ENCODE measurements at places on chromosomes 5 and 9.

DNA sequence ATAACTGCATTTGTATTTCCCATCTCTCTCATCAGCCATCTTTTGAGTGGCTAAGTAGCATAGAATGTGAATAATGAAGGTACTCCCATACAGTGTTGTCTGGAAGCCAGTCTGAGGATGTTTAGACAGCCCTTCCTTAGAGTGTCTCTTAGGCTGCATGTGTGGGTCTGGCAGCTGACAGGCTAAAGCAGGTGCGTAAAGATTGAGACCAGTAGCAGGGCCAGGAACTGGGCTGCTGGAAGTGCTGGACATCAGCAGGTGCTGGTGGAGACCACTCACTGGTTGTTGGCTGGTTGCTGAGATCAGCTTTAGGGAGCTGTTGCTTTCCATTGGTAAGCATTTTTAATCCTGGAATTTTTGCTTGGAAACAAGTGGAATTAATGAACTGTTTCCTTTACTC, 197.5 kb downstream of the PCSK5 start:
- DNase-seq, result no peak

DNA sequence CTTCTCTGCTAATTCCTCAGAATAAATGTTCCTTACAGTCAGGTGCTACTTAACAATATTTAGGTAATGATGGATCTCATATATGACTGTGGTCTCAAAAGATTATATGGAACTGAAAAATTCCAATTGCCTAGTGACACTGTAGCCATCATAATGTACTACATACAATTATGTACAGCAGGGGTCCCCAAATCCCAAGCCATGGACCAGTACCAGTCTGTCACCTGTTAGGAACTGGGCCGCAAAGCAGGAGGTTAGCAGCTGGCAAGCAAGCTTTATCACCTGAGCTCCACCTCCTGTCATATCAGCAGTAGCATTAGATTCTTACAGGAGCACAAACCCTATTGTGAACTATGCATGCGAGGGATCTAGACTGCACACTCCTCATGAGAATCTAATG, 69.6 kb downstream of the NR2F1-AS1 start:
- no peak for DNase-seq

DNA sequence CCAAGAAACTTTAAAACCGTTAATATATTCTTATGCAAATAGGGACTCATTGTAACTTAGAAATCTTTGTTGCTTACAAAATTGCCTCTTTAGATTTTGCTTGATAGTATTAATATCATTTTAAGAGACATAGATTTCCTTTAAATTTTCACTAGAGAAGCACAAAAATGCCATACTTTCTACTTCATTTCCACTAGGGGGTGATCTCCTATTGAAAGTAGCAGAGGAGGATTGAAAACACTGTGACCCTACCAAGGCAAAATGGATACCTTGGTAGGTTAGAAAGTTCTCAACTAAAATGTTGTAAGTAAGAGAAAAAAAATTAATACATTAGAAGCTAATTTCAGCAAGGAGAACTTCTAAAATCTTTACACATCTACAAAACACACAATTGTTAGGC, 204.9 kb downstream of the CHSY3 start:
- DNase-seq, result peak; percentile 2

GRCh38 chr5:176661676-176662075, 14.4 kb downstream of the TSPAN17 start:
- DNase-seq, result no peak

GRCh38 chr5:180034564-180034963, 37.0 kb downstream of the RNF130 start:
- DNase-seq, result peak; percentile 16

DNA sequence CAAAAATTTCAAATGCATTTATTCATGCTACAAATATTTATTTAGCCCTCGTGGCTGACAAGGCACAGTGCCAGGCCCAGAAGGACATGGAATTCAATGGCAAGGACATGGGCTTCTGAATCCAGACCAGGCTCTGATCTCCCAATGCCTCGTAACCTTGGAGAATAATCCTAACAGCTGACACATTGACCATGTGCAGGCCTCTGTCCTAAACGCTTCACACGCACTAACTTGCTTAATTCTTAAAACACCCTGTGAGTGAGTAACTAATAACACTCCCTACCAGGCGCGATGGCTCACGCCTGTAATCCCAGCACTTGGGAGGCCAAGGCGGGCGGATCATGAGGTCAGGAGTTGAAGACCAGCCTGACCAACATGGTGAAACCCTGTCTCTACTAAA, 33.2 kb downstream of the MYO10 start:
- no peak for DNase-seq

- no peak for DNase-seq
Observed at GRCh38 chr5:97751540-97751939, 568.5 kb upstream of the RIOK2 start.

- DNase-seq, result peak; percentile 34
Observed at GRCh38 chr5:126015235-126016181, 407.7 kb upstream of the GRAMD2B start.

DNA sequence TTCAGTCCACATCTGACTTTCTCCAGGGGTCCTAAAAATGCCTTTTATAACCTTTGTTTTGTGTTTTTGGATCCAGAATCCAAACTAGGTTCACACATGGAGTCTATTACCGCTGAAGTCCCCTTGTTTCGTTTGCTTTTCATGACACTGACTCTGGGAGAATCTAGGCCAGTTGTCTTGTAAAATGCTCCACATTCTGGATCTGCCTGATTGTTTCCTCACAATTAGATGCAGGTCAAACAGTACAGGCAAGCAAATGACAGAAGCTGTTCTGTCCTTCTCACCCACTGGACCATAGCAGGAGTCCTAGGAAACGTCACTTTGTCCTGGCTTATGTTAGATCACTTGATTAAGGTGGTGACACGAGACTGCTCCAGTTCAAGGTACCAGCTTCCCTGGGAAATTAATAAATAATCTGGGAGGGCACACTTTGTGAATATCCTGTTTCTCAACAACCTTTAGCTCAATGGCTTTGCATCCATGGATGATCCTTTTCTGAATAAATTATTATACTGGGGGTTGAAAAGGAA, 34.1 kb downstream of the FABP6 start:
- no peak for DNase-seq

DNA sequence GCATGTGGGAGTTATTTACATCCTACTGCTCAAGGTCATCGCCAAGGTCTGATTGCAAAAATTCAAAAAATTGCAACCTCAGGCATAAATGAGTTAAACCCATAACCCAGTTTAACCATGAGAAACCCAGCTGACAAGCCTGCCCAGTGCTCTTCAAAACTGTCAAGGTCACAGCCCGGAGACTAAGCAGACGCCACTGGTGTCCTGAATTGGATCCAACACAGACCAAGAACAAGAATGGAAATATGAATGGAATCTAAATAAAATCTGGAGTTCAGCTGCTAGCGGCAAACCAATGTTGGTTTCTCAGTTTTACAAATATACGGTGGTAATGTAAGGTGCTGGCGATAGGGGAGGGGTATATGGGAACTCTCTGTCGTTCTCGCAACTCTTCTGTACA, 201.5 kb upstream of the MVB12B start:
- DNase-seq, result no peak

- DNase-seq, result no peak
Observed at GRCh38 chr5:976849-977751, 31.5 kb upstream of the NKD2 start.

DNA sequence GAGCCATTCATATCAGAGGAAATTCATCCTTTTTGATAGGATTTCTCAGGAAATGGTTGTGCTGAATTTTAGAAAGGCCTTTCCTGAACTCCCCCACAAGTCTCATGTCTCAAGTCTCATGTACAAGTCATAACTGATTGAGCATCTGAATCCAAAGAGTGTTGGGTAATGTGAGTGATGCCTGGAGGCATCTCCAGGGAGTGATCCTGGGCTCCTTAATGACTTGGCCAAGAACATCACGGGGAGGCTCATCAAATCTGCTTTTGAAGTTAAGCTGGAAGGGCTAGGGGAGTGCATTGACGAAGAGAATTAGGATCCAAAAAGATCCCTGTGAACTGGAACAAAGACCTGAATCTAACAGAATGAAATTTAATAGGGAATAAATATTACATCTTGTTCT, 79.2 kb downstream of the MAST4 start:
- no peak for DNase-seq

DNA sequence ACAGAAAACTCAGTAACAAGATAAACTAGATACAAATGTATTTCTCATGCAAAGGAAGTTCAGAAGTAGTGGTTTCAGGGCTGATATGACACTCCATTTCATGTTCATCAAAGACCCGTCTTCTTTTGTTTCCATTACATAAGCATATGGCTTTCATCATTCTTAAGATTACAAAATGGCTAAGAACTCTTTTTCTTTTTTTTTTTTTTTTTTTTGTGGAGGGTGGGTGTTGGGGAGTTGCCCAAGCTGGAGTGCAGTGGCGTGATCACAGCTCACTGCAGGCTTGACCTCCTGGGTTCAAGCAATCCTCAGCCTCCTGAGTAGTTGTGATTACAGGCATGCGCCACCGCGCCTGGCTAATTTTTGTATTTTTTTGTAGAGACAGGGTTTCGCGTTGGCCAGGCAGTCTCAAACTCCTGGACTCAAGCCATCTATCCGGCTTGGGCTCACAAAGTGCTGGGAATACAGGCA, 22.0 kb upstream of the PTBP3 start:
- DNase-seq, result no peak

DNA sequence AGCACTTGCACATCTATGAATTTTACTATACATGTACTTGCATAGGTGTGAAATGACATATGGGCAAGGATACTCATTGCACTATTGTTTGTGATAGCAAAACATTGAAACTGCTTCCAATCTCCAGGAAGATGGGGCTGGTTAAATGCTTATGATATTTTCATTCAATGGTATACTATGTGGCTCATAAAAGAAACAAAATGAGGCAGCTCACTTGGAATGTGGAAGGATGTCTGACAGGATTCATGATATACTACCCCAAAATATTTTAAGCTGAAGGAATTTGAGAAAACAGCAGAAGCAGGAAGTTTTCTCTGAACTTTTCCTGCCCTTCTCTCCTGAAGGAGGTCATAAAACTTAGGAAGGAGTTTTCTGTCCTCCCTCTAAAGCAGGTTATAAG, 99.6 kb upstream of the CAST start:
- DNase-seq, result no peak

DNA sequence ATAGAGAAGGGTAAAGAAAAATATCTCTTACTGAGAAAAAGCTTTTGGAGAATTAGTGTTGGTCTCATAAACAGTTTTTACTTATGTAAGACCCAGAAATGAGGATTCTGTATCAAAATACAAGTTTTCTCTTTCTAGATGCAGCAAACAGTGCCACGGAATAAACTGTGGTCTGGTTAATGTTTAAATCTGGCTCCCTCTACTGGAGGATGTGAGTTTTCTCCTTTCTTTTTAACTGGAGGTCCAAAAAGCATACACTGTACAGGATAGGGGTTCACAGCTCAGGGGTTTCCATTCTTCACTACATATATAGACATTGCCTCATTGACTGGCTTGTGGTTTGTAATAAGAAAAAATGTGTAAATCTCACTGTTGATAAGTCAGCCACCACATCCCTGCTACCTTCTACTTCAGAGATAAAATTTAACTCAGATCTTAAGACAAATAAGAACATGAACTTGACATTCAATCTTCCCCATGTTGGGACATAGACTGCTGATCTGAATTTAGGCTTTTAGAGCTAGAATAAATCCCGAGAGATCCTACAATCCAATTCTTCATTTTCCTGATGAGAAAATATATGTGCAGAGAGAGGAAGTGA, 98.9 kb downstream of the CFAP95 start:
- DNase-seq, result no peak

DNA sequence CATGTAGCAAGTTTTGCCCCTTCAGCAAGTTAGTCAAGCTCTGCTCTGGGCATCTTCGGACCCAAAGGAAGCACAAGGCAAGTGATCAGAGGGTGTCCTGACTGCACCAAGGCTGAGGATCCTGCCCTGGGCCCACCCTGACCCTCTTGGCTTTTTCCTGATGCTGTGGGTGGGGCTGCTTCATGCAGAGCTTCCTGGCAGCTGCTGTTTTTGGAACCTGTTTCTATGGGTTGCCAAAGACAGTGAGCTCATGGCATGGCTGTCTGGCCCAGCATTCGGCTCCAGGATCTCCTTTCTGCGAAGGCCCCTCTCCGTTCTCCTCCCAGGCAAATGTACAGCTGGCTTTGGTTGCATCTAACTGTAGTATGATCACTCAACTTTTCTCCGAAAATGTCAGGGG, 497.9 kb downstream of the ARHGEF28 start:
- DNase-seq, result no peak

DNA sequence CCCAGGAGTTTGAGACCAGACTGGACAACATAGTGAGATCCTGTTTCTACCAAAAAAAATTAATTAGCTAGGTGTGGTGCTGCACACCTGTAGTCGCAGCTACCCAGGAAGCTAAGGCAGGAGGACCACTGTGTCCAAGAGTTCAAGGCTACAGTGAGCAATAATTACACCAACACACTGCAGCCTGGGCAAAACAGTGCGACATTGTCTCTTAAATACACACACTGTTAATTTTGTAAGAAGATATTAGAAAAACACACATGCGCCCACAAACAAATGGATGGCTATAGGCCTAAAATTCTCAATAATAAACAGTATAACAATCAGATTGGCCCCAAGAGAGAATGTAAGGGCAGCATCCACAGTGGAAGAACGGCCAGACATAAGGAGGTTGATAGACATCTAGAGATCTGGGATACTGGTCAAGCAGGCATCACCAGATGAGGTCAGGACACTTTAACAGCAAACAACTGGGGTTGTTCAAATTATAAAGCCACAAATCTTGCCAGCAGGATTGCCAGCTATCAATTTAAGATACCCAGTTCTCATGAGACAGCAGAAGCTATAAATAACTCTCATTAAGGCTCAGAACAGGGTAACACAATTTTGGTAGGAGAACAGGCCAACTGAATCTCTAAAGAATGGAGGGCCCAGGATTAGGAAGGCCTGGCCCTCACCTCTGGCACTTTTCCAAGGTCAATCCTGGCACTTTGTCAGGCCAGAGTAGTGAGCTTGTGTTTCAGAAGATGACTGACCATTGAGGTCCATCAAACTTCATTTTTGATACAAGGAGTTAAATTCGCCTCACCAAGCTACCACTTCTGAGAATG, 29.5 kb downstream of the GOLPH3 start:
- DNase-seq, result no peak

DNA sequence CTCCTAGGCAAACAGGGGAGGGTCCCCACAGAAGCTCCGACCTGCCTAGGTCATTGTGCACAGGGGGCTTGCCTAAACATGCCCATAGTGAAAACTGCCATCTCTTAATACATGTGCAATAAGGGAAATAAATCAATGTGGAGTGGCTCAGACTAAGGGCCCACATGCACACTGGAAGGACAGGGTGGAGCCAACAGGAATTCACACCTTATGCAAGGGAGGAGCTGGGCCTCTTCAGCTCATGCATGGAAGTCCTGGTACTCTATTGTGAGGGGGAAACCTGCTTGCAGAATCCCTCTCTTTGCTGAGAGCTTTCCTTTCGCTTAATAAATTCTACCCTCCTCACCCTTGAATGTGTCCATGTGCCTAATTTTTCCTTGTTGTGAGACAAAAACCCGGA, 815.8 kb downstream of the EFNA5 start:
- no peak for DNase-seq

- no peak for DNase-seq
Observed at GRCh38 chr5:163914910-163915309, 409.5 kb downstream of the MAT2B start.

- peak; percentile 43 for DNase-seq
Observed at GRCh38 chr5:177592010-177592834, at the start of gene TMED9. TSS of gene TMED9 (plus strand) at chr5:177592203. CDS start at chr5:177592215, 12 bp downstream.

- no peak for DNase-seq
Observed at GRCh38 chr5:179120951-179121666, 60.9 kb downstream of the ZNF354C start.

- no peak for DNase-seq
Observed at GRCh38 chr5:124176692-124177091, 569.7 kb downstream of the ZNF608 start.

Data from kidney epithelial cell (primary cell).